ENCODE measurements at places on chromosomes 11 and 22.

DNA sequence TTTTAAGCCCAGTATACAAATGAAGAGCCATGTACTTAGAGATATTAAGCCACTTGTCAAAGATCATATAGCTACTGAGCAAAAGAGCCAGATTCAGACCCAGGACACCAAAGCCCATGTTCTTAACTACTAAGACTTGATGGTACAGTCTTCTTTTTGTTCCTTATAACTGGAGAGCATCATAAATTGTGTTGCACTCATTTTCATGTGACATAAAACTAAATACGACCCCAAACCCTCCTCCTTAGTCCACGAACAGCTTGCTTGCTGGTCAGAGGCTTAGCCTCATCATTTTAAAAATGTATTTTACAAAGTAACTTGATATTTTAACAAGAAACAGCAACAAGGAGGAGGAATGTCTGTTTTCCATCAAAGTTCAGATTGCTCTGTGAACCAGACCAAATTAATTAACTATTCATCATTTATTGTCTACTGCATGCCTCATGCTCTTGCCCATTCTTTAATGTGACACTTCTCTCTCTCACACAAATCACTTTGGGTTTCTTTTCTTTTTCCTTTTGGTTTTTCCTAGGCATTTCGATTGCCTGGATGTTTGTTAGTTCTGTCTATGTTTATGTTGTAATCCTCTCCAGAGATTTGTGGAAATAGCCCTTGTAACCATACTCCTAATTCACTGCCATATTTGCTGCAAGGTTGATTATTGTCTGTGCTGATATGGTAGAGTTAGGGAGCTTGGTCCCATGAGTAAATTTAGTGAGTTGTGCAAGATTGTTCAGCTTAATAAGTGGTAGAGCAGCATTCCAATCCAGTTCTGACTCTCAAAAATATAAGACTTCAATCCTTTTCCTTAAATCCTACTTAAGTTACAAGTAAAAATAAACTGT lies 8.4 kb upstream of the ARHGAP20 start:
- DNase-seq: no peak

DNA sequence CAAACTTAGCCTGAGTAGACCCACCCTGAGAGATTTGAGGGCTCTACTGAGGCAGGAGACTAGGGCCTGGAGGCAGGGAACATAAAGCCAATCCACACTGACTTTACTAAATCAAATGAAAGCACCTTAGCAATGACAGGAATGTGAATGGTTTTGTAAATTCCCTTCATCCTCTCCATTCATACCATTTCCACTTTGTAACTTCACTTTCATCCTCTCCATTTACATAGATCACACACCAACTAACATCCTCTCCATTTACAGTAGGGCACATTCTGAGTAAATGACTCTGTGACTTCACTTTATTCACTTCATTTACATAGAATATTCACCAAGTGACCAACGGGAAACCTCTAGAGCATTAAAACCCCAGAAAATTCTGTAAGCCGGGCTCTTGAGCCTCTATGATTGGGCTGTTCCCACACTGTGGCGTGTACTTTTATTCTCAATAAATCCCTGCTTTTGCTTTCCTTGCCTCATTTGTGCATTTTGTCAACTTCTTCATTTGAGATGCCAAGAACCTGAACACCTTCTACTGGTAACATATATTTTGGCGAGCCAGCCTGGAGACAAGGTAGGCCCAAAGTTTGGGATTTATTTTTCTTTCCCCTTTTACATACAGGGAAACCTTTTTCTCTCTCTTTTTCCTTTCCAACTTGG lies 82.9 kb downstream of the PIWIL4 start:
- no peak for DNase-seq

- no peak for DNase-seq
Measured at GRCh38 chr22:30832407-30832987, 136.1 kb downstream of the MORC2 start.

GRCh38 chr11:115545581-115546210 lies 41.5 kb upstream of the CADM1 start:
- no peak for DNase-seq

DNA sequence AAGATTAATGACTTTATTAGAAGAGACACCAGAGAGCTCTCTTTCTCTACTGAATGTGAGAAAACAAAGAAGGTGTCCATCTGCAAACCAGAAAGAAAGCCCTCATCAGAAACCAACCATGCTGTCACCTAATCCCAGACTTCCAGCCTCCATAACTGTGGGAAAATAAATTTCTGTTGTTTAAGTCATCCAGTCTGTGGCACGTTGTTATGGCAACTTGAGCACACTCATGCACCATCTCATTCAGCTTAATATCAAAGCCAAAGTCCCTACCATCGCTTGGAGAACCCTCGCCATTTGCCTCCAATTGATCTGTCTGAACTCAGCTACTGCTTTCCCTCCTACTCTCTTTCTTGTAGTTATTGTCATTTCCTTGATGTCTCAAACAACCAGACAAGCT lies 766.1 kb upstream of the ARHGAP42 start:
- DNase-seq: no peak

DNA sequence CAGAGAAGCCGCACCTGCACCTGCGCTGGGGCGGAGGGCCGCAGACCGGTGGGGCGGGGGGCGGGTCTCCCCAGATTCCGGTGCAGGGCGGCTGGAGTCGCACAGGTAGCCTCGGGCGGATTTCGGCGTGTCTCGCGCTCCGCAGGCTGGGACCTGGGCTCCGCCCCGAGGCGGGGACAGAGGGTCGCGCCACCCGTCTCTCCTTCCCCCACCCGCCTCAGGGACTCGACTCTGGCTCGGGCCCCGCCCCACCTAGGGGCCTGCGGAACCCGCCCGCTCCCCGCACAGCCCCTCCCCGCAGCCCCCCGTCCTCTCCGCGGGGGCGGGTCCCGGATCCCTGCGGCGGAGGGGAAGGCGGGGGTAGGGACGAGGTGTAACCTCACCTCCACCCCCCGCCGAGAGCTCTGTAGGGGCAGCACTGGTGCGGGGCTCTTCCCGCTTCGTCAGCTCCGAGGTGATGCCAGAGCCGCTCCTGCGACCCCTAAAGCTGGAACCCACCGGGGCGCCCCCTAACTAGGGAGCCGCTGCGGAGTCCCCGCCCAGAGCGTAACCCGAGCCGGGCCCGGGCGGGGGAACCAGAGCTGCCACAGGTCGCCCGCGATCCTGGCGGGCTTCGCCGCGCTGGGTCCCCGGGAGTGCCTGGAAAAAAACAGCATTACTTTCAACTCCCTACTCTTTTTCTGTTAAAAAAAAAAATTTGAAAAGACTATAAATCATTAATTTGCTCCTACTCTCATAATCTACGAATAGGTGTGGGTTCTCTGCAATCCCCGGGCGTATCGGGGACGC lies at the start of gene SLC29A2:
Gene SLC29A2 (minus strand): TSS at position 134 of the 789 bp plus-strand sequence. CDS start 169 bp downstream, outside the sequence.
- DNase-seq: peak; percentile 44

DNA sequence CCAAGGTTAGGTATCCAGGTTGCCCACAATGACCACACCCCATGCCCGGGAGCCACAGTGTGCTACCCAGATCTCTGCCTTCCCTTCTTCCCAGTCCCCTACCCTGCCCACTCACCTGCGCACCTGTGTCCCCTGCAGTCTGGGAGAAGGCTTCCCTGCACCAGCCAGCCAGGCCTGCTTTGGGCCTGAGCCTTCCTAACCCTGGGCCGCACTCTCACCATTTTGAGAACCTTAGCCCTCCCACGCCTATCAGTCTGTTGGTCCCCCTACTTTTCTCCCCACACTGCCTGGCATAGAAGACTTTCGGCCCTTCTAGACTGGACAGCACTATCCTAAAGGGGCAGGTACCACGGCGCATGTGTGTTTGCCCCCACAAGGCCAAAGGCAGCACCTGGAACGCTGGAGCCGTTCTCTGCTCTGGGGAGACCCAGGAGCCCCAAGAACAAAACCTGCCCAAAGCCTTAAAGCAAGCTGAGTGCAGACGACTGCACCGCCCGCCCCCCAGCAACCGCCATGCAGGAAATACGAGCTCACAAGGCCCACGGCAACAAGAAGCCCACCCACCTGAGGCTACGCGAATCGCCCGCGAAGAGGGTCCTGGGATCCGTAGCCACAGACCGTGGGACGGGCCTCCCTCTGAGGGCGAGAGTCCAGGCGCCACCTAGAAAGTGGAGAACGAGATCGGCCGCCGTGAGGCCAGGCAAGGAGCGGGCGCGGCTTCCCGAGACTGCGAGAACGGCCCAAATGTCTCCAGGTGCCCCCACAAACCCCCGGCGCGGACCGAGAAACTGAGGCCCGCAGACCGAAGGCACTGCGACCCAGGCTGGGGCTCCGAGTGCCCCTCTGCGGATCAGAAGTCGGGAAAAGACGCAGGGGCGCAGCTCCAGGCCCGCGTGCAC lies 546 bp downstream of the GNB1L start:
- no peak for DNase-seq
